ENCODE measurements at places on chromosomes 2 and 18.

DNA sequence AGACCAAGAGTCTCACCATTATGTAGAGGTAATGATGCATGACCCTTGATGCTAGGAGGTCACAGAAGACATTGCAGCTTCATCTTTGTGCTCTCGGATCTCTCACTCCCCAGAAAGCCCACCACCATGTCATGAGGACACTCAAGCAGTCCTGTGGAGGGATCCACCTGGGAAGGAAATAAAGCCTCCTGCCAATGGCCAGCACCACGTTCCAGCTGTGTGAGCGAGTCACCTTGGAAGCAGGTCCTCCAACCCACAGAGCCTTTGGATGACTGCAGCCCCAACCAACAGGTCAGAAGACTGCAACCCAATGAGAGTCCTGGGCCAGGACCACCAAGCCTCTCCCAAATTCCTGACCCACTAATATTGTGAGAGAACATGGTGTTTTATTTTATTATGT lies 38.4 kb downstream of the CYP26B1 start:
- no peak for DNase-seq

DNA sequence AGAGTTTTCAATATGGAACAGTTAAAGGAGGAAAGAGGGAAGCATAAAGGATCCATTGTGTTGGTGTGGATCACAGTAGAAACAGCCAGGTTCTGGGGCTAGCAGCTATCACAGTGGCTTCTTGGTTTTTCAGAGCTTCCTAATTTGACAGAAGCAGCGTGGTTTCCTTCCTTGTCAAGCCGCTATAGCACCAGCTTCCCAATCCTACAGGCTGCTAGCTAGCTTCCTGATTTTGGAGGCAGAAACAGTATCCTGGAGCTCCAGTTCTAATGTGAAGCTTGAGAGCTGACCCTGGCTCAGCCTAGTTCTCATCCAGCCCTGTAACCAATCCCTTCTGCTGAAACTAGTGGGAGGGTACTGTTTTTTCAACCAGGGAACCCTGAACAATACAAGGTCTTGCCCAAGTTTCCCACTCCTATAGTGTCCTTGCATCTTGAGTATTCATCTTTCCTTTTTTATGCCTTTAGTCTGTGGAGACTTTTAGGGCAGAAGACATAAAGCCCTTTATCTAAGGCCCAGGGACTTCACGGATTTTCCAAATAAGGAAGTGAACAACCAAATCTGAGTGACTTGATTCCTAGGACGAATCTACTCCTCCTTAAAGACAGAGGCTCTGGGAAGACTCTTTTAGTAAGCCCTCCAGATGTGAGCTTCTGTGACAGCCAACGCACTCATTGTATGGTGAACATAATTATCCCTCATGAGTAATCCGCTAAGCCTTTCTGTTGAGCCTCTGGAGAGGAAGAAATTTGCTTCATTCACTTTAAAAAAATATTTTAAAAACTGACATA lies 33.8 kb downstream of the CCDC93 start:
- no peak for DNase-seq

- no peak for DNase-seq
Observed at GRCh38 chr2:234823196-234823876, 128.5 kb upstream of the SH3BP4 start.

- DNase-seq, result no peak
Observed at GRCh38 chr2:121297217-121297830, 12.3 kb upstream of the TFCP2L1 start.

DNA sequence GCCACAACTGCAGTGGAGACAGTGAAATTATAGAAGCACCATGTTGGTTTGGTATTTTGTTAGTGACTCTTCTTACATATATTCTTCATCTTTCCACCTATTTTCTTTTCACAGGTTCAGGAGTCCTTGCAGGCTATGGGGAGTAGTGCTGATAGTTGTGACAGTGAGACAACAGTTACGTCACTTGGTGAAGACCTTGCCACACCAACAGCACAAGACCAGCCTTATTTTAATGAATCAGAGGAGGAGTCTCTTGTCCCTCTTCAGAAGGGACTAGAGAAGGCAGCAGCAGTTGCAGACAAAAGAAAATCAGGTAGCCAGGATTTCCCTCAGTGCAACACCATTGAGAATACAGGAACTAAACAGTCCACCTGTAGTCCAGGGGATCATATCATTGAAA lies 23.6 kb downstream of the ITPRID2 start:
- no peak for DNase-seq

DNA sequence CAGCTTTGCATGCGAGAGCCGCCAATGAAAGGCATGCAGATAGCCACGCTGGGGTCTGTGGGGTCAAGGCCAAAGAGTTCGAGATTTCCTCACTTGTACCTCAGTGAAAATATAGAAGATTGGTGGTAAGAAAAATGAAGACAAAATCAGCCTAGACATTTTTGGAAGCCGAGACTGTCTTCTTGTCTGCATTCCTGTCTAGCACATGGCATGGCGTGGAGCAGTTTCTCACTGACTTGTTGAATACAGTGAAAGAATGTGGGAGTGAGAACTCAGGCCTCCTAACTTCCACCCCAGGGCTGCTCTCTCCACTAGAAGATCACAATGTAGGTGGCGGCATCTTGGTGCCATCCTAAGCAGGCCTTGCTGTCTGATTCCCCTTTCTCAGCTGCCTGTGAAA lies 740.8 kb upstream of the HS6ST1 start:
- no peak for DNase-seq

DNA sequence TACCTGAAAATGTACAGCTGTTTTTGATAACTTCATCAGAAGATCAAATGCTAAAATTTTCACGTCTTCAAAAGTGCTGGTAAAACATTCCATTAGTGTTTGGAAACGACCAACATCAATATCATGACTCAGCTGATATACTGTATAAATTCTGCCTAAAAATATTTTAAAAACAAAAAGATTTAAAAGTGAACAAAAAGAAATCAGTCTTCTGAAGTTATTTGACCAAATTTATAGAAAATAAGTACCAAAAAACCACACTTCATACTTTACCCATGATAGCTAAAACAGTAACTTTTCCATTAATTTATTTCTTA lies 35.6 kb downstream of the THADA start:
- no peak for DNase-seq

DNA sequence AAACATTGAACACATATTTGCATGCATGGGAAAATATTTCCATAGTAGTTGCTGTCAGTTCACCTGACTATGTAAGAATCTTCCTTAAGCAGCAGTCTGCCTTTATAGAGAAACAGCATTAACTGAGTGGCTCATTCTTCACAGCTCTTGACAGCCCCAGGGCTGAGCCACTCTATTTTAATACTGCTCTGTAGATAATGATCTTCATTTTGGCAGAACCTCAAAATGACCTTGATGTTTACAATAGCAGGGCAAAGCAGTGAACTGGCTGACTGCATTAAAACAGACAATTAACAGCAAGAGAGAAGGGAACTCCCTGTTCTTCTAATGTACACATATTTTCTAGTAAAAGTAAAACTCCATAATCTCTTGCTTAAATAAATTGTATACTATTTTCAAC lies 580.6 kb upstream of the SOX11 start:
- DNase-seq, result no peak

DNA sequence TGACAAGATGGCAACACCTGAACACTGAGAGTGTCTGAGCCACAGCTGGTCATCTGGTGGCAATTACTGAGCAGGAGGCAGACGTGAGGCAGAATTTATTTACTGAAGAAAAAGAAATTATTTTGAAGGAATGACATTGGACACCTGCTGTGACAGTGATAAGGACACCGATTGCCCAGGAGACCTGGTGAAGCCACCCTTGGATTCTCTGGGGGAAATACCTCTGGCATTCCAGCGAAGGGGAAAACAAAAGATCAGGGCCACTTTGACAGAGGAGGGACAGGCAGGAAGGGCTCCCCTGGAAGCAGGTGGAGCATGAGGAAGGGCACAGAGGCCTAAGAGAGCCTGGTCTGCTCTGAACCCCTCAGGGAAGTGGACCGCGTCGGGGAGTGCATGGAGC lies 85.4 kb upstream of the ALPP start:
- no peak for DNase-seq

- DNase-seq, result no peak
Observed at GRCh38 chr2:73870084-73870483, 22.7 kb upstream of the ACTG2 start.

GRCh38 chr2:26507088-26507487 lies 29.2 kb upstream of the OTOF start:
- DNase-seq, result no peak

GRCh38 chr2:126669772-126670171 lies 13.8 kb downstream of the GYPC start:
- DNase-seq, result no peak

DNA sequence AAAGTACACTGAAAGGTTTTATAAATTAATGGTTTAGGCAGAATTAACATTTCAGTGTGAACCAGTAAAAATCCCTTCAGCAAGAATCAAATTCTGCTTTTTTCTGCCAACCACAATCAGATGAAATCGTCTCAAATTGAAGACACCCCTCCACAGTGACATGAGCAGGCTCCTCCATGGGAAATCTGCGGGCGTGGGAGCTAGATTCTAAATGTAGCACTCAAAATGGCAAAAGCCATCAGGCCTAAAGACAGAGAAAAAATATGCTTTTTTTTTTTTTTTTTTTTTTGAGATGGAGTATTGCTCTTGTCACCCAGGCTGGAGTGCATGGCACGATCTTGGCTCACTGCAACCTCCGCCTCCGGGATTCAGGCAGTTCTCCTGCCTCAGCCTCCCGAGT lies 55.8 kb upstream of the MRPS9 start:
- DNase-seq, result no peak

GRCh38 chr2:216989340-216990129 lies 129.7 kb upstream of the TNP1 start:
- DNase-seq, result no peak

DNA sequence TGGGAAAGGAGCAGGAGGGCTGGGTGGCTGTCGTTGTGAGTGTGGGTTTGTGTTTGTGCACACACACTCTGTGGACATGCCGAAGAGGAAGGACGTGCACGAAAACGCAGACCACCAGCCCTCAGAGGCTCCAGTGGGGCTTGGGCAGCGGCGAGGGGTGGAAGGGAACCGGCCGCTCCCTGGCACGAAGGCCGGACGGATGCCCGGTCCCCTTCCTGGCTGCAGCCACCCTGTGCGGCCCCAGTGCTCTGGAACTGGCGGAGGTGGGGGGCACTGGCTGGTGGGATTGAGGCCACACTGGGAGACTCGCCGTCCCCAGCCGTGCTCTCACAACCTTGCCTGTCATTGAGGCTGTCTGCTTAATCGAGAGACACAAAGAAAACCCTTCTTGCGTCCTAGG lies 852.6 kb upstream of the SALL3 start:
- DNase-seq, result no peak

DNA sequence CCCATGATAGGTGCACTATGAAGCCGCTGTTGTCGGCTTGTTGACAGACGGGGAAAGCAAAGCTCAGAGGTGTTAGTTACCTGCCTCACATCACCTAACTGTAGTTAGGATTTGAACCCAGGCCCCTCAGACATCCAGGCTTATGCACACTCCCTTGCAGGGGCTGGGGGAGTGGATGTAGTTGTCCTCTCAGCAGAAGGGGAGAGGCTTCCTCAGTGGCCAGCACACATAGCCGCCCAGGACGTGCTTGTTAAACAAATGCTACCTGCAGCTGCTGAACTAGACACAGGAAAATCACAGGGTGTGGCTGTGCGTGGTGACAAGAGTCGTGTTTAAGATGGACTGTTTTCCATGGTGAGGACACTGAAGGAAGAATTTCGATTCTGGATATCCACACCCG lies 39.2 kb downstream of the GREB1 start:
- DNase-seq, result no peak

DNA sequence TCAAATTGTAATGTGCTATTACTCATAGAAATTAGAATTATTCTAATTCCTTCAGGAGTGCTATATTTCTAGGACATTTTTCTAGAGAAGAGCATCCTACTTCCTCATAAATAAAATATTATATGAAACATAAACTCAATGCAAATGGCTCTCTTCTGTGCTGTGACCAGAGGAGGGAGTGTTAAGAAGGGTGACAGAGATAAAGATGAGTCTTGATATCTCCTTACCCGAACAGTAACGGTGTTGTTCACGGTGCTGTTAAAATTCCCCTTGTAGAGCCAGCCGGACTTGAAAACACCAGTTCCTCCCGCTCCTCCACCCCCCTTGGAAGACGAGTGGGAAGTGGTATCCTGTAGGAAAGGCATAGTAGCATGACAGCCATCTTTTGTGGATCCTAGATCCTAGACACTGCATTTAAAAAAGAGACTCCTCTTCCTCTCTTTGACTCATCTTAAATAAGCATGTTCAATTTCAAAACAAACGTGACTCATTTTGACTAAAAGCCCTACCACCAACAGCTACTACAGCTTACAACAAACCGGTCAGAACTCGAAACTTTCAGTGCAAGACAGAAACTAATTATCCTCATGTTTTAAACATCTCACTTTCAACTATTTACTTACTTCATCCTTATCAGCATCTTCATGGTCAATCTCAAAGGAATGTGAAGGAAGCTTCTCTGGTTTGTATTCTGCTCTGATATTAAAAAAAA lies 156.3 kb downstream of the DOCK10 start:
- DNase-seq, result no peak

Data from naive B cell (primary cell).